ENCODE measurements at places on chromosomes 11 and 22. TPM values are rescaled to one million over a fixed set of nuclear protein-coding genes. Genes with fewer than 3 reads are reported as not detected.

- H3K4me3 ChIP-seq = peak overlapping the region; percentile 55
- H3K36me3 ChIP-seq = no peaks in the 10 kb centered on the region
- peaks cover 3% of the 10 kb centered on the region for H3K27me3 ChIP-seq
- H3K27ac ChIP-seq = no peak overlapping the region
Observed at GRCh38 chr11:61007956-61008896, 36.7 kb downstream of the CD6 start.

DNA sequence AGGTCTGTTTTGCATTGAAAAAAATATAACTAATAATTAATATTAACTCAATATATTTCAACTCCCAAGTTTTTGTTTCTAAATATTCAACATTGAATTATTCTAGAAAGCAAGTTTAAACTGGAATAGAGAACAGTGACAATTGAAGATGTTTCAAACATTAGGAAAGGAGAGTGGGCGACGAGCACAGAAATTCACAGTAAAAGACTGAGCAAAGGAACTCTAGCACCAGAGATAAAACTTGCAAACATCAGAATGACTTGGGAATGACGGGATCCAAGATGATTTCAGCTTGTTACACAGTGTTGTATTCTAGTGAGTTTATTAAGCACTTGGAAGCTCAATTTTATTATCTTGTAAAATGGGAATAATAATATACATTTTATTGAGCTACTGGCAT is 56.6 kb upstream of the CNTN5 start:
- no peak overlapping the region for H3K4me3 ChIP-seq
- no peaks in the 10 kb centered on the region for H3K36me3 ChIP-seq
- H3K27me3 ChIP-seq = no peaks in the 10 kb centered on the region
- no peak overlapping the region for H3K27ac ChIP-seq
- no peaks in the 10 kb centered on the region for H3K4me1 ChIP-seq

DNA sequence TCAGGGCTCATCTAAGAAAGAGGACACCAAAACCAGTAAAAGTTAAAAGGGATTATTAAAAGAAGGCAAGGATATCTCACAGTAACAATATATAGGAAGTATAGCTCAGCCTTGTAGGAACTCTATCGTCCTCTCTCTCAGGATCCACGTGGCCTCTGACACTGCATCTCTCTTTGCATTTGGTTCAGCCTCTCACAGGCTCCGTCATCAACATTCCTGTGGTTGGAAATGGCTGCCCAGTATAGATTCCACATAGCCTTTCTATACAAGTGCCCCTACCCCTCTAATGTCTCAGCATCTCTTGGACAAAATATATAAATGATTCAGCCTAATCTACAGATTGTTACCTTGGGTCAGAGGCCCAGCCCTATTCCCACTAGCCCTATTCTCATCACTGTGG is 101.3 kb upstream of the DBX1 start:
- H3K4me3 ChIP-seq = no peak overlapping the region
- no peaks in the 10 kb centered on the region for H3K36me3 ChIP-seq
- H3K27ac ChIP-seq = no peak overlapping the region
- peaks cover 2% of the 10 kb centered on the region for H3K4me1 ChIP-seq
- no peak for DNase-seq

DNA sequence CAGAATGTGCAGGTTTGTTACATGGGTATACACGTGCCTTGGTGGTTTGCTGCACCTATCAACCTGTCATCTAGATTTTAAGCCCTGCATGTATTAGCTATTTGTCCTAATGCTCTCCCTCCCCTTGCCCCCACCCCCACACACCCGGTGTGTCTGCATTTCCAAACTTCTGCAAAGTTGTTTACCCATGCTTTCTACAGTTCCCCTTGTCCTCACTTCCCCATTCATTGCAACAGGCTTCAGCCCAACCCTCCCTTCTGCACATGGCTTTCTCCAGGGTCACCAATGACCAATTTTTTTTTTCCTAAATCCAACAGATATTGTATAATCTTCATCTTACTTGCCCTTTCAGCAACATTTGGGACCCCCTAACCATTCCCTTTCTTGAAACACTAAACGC is 32.0 kb upstream of the NUP50 start:
- no peak for DNase-seq
- H3K27ac ChIP-seq = no peak overlapping the region
- H3K36me3 ChIP-seq = peaks cover 21% of the 10 kb centered on the region
- H3K4me3 ChIP-seq = no peak overlapping the region
- H3K4me1 ChIP-seq = peaks cover 5% of the 10 kb centered on the region

DNA sequence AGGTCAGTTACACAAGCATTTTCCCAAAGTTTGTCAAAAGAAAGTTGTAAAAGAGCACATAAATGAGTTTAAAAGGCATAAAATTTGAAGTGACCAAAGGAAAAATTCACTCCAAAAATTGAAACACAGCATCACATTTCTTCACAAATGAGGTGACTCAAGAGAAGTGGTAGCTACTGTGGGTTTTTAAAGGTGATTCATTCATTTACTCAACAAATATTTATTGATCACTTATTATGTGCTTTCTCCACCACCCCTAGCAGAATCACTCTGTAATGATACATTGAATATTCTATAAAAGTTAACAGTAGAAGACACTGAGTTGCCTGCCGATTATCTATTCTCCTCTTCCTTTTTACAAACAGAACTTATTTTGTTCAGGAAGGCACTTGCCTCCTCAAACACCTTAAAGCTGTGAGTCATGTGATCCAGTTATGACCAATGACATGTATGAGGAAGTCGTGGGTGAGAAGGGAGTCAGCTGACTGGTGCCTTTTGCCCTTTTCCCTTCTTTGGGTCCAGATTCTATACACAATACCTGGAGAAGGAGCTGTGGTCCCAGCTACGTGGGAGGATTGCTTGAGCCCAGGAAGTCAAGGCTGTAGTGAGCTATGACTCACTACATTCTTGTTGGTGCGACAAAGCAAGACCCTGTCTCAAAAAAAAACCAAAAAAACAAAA is 67.7 kb upstream of the CLNS1A start:
- H3K4me1 ChIP-seq = peaks cover 6% of the 10 kb centered on the region
- peaks cover 28% of the 10 kb centered on the region for H3K36me3 ChIP-seq
- no peak overlapping the region for H3K27ac ChIP-seq
- DNase-seq = no peak
- H3K4me3 ChIP-seq = no peak overlapping the region
- H3K27me3 ChIP-seq = no peaks in the 10 kb centered on the region

DNA sequence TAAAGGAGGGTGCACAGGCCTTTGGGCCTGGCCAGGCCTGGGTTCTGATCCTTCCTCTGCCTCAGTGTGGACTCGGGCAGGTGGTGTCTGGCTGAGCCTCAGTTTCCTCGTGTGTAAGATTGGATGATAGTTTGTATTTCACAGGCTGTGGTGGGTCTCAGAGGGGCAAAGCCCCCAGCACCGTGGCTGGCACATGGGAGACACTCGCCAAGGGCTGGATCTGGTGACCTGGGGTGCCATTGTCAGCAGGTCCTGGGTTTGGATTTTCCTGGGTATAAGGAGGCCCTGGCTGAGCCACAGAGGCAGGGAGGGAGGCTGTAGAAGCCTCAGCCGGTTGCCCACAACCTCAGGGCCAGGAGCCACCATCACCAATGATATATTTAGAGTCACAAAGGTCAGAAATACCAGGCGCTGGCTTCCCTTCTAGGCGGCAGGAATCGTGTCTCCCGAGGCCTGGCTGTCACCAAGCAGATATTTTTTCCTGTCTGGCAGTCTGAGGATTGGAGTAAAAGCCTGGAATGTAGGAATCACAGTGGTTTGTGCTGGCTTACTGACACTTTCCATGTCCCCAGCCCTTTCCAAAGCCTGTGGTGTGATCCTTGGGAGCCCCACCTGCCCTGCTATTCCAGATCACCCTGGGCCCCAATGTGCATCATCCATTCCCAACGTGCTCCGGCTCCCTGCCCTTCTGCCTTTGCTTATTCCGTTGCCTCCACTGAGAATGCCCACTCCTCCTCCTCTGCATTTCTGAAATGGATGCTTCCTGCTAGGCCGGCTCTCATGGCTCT is 15.6 kb downstream of the KCNC1 start:
- no peak overlapping the region for H3K27ac ChIP-seq
- no peaks in the 10 kb centered on the region for H3K36me3 ChIP-seq
- peaks cover 4% of the 10 kb centered on the region for H3K27me3 ChIP-seq

DNA sequence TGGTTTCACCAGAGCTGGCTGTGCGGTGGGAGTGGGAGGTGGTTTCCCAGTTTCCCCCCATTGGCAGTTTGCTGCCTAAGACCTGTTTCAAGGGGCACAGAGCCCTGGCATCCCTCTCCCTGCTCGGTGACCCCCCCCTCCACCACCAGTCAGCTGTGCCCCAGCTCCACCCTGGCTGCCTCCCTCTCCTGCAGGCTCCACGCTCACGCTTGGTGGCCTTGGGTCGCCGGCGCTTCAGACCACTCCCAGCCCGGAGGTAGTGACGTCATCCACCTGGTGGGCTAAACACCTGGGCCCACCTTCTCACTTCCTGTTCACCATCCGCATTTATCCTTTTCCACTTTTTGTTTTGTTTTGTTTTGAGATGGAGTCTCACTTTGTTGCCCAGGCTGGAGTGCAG is 7.8 kb downstream of the GAL start:
- no peak for DNase-seq
- H3K4me3 ChIP-seq = no peak overlapping the region
- no peaks in the 10 kb centered on the region for H3K4me1 ChIP-seq
- peaks cover 67% of the 10 kb centered on the region for H3K27me3 ChIP-seq
- H3K27ac ChIP-seq = no peak overlapping the region

- peaks cover 27% of the 10 kb centered on the region for H3K27me3 ChIP-seq
- H3K4me3 ChIP-seq = no peak overlapping the region
- H3K4me1 ChIP-seq = no peaks in the 10 kb centered on the region
- H3K27ac ChIP-seq = no peak overlapping the region
- DNase-seq = no peak
Observed at GRCh38 chr11:110728476-110728875, 16.2 kb upstream of the ARHGAP20 start.

- H3K36me3 ChIP-seq = no peaks in the 10 kb centered on the region
- peaks cover 6% of the 10 kb centered on the region for H3K4me1 ChIP-seq
- no peak overlapping the region for H3K4me3 ChIP-seq
- H3K27me3 ChIP-seq = peaks cover 13% of the 10 kb centered on the region
- H3K27ac ChIP-seq = no peak overlapping the region
- DNase-seq = no peak
Observed at GRCh38 chr11:116224154-116224888, 548.5 kb downstream of the BUD13 start.

DNA sequence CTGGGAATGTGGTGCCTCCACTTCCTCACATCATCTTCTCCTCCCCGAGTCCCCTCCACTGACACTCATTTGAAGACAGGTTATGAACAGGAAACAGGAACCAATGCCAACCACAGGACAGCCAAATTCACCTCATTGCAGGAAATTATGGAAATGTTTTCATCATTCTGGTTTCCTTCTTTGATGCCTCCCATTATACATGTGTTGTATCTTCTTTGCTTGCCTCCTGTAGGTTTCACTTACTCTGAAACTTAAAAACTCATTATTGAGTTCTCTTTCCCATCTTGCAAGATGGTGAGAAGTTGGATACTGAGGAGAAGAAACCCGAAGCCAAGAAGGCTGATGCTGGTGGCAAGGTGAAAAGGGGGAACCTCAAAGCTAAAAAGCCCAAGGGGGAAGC is 108.5 kb downstream of the PHF21B start:
- no peak overlapping the region for H3K4me3 ChIP-seq
- no peak overlapping the region for H3K27ac ChIP-seq
- no peaks in the 10 kb centered on the region for H3K36me3 ChIP-seq
- H3K27me3 ChIP-seq = peaks cover 8% of the 10 kb centered on the region
- DNase-seq = no peak

- DNase-seq = no peak
- no peak overlapping the region for H3K4me3 ChIP-seq
- peaks cover under 1% of the 10 kb centered on the region for H3K27me3 ChIP-seq
Observed at GRCh38 chr11:46920755-46921154, 2.4 kb upstream of the LRP4 start.

DNA sequence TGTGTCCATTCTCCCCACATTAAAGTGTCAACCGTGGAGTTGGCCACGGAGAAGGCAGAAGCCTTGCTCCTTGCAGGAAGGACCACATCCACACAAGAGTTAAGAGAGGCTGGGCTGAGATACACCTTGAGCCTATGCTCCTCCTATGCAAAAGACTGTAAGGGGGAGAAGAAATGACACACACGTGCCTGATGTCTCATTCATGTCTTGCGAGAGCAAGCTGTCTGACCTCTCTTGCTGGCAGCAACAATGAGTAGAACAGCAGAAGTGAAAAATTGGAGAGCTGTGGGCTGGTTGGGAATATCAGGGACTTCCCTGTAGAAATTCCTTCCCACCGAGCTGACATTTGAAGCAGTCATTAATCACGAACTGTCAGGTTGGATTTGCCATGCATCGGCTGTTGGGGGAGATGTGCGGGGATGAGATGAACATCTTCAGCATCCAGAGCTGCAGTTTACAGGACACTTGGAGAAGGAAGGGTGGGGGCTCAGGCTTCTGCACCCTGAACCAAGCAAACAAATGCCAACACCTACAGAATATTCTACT is 139.3 kb downstream of the MYO18B start:
- no peaks in the 10 kb centered on the region for H3K4me1 ChIP-seq
- no peak for DNase-seq
- H3K4me3 ChIP-seq = no peak overlapping the region
- H3K36me3 ChIP-seq = no peaks in the 10 kb centered on the region

DNA sequence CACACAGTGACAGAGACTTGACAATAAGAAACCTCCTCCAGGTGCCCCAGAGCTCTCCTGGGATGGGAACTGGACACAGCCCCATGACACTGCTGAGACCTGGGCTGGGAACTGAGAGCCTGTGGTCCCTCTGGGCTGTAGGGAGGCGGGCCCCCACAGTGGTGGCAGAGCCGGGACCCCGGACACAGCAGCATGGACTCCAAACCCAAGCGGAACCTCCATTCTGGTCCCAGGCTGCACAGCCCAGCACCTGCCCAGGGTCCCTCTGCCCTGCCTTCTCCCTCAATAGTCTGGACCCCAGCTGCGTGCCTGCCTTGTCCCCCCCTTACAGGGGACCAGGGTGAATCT is 8.4 kb upstream of the APOBEC3H start:
- H3K36me3 ChIP-seq = no peaks in the 10 kb centered on the region
- H3K4me3 ChIP-seq = no peak overlapping the region
- DNase-seq = no peak
- H3K27me3 ChIP-seq = peaks cover 22% of the 10 kb centered on the region
- peaks cover 6% of the 10 kb centered on the region for H3K4me1 ChIP-seq
- H3K27ac ChIP-seq = no peak overlapping the region

GRCh38 chr11:82038154-82038553 is 695.5 kb downstream of the FAM181B start:
- H3K36me3 ChIP-seq = no peaks in the 10 kb centered on the region
- peaks cover 2% of the 10 kb centered on the region for H3K4me1 ChIP-seq
- no peak for DNase-seq
- no peaks in the 10 kb centered on the region for H3K27me3 ChIP-seq

DNA sequence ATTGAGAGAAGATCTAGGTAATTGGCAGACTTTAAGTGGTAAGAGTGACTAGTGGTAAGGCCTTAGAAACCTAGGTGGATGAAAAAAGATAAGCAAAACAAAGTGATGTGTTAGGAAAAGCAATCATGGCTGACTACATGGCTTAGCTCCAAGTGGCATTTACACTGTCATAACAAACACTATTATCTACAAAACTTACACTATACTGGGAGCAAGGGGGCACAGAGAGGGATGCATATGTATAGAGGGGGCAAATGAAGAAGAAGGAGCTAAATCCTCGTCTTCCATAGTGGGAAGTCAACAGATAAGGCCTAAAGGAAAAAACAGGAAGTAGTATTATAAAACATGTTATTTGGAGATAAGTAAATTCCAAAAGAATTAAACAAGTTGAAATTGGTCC is 32.5 kb downstream of the ADORA2A start:
- no peak overlapping the region for H3K27ac ChIP-seq

OR52L1 gene
- total RNA-seq = not detected

GAS2 gene
- 0.70 TPM for total RNA-seq

ARHGAP42 gene
- 12.7 TPM for total RNA-seq

SPON1 gene
- total RNA-seq = 0.05 TPM

CATSPERZ gene
- not detected for total RNA-seq

OR5D14 gene
- not detected for total RNA-seq

GAL gene
- not detected for total RNA-seq

LRP5 gene
- total RNA-seq = 162 TPM

MRGPRF gene
- 8.4 TPM for total RNA-seq

CREB3L1 gene
- total RNA-seq = 78.6 TPM

FAM83F gene
- not detected for total RNA-seq

SAA4 gene
- total RNA-seq = not detected
